ENCODE measurements at places on chromosomes 6 and 20. TPM values are rescaled to one million over a fixed set of nuclear protein-coding genes. Genes with fewer than 3 reads are reported as not detected.

DNA sequence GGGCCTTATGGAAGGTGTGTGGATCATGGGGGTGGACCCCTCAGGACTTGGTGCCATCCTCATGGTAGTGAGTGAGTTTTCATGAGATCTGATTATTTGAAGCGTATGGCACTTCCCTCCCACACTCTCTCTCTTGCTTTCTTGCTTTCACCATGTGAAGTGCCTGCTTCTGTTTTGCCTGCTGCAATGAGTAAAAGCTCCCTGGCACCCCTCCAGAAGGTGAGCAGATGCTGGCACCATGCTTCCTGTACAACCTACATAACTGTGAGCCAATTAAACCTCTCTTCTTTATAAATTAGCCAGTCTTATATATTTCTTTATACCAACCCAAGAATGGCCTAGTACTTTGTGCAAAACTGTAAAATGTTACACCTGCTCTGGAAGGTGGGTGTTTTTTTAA is 396.8 kb upstream of the HS3ST5 start:
- DNase-seq = no peak

GRCh38 chr6:121879149-121879548 is 443.7 kb downstream of the GJA1 start:
- DNase-seq = no peak

DNA sequence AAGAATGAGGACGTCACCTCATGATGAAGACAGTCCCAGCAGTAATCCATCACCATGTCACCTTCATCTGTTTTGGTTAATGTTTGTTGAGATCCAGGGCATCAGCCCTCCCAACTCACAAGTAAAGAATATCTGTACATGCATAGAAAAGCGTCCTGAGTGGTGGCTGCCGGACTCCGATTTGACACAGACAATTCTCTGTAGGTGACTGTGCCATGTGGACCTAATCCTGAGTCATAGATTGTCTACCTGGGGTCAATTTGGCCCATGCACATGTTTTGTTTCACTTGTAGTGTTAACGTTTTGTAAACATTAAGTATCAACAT is 168.4 kb upstream of the UST start:
- no peak for DNase-seq

GRCh38 chr20:8589956-8590355 is 457.9 kb downstream of the PLCB1 start:
- no peak for DNase-seq

DNA sequence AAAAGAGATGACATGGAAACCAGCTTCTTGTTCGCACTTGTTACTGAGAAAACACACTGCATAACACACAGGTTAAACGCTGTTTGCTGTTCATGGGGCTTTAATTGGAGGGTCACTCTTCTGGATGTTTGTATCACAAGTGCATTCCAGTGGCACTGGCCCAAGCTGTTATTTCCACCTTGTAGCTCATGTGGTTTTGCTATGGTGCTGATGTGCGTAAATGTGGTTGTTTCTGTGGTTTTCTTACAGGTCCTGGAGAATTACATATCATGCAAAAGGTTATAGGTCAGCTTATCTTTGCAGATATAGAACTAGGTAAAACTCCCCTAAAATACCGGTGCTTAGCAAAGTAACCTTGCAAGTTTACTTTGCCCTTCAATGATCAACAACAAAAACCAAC is 89.3 kb upstream of the AHI1 start:
- no peak for DNase-seq

DNA sequence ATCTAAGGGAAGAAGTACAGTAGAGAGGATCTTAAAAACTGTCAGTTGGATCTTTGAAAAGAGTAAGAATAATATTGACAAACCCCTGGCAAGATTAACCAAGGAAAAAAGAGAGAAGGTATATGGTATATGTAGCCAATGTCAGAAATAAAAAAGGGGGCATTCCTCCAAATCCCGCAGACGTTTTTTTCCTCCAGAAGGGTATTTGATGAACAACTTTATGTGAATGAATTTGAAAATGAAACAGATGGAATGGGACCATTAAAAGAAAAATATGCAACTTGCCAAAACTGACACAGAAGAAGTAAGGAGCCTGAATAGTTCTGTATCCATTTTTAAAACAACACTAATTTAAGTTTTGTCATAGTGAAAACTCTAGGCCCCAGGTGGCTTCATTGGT is 35.7 kb downstream of the GFRA4 start:
- no peak for DNase-seq

GRCh38 chr6:115411756-115412155 is 648.9 kb downstream of the FRK start:
- no peak for DNase-seq

GRCh38 chr6:7085911-7086310 is 21.9 kb upstream of the RREB1 start:
- DNase-seq = peak; percentile 65

DNA sequence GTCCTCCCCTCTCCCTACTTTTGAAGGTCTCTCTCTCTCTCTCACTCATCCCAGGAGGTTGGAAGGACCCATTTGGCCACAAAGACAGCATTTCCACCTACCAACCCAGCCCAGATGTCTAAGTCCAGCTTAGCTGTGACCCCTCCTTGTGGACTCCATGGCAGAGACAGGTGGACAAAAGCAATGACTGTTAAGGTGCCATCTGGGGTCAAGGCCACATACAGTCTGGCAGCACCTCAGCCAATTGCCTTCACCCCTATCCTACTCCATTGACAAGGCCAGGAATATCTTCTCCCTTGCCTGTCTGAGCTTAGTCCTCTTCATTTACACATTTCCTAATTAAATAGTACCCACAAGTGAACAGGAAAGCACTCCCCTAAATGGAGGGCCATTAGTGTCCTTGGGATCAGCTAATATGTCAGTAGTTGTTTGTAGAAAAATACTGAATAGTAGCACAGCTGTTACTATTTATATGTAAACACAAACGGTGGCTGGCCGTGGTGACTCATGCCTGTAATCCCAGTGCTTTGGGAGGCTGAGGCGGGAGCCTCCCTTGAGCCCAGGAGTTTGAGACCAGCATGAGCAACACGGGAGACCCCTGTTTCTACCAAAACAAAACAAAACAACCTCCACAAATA is 28.8 kb downstream of the GCM1 start:
- DNase-seq = no peak

DNA sequence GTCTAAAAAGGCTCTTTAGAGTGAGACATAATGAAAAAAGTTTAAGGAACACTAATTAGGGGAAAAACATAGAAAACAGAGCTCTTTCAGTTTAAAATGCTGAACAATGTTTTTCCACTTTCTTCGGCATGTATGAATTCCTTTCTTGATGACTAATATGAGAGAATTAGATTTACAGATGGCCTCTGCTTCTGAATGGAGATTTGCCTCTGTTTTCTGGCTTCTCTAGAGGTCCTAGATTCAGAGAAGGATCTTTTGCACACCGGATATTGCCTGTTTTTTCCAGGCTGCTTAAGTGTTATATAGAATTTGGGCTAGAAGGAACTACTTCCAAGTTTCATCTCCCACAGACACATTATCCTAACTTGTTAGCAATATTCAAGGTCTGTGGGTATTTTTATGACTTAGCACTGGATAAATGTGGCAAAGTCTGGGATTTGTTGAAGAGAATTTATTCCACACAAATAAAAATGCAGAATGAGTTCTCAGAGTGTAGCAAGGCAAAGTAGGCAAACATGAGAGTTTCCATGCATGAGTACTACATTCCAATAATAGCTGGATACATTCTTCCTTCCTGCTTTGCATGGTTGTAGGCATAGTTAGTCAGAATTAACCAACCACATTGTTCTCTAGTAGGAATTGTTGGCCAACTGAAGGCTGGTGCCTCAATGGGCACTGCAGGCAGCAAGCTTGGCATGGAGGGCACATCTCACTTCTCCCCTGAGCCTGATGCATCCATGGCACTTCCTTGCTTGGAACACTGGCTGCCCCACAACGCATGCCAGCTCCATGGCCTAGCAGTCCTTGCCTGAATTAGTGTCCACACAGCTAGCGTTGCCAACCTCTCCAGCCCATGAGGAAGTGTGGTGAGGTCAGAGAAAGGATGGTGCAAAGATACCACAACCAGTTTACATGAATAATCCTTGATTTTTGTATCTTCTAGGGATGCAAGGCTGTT is 224.2 kb downstream of the CLIC5 start:
- DNase-seq = no peak

- no peak for DNase-seq
Measured at GRCh38 chr20:23282546-23282945, 68.0 kb upstream of the NXT1 start.

GRCh38 chr20:7031222-7031621 is 263.7 kb downstream of the BMP2 start:
- no peak for DNase-seq

- DNase-seq = no peak
Measured at GRCh38 chr20:8183526-8183925, 51.5 kb downstream of the PLCB1 start.

DNA sequence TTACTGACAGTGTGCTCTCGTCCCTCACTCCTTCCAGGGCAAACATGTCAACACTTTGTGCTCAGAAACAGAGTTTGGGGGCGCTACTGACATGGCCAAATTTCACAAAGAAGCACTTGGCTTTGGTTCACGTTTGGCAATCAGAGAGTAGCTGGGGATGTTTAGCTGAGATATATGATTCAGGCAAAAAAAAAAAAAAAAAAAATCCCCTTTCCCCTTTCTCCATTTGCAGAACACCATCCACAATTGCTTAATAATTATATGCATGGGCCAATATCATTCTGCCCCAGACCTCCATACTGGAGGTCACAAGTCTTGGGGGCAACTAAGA is 128.4 kb upstream of the ADGRF1 start:
- no peak for DNase-seq

GRCh38 chr20:38091441-38092216 is 58.1 kb downstream of the RPRD1B start:
- no peak for DNase-seq

- DNase-seq = no peak
Measured at GRCh38 chr6:711925-712324, 19.0 kb upstream of the EXOC2 start.

- DNase-seq = no peak
Measured at GRCh38 chr6:27263886-27264285, 16.4 kb downstream of the PRSS16 start.

DNA sequence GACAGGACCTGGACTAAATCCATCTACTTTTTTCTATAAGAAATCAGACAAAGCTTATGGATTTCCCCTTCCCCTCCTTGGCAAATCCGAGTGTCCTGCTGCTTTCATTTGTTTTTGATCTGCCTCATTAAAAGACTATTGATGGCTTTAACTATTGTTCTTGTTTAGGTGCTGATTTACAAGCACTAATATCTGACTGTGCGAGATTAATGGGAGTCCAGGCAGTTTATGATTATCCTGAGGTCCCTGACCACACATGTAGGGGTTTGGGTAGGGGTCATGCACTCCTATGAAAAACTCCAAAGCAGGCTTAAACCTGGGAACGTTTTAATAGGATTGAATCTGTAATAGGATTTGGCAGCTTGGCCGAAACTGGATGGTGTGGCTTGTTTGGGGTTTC is 317.5 kb upstream of the POU3F2 start:
- no peak for DNase-seq

The KIF6 gene
- 2.4 TPM for polyA plus RNA-seq

The C6orf163 gene
- polyA plus RNA-seq = 2.1 TPM

The GINS1 gene
- polyA plus RNA-seq = 14.8 TPM

The DEF6 gene
- 6.7 TPM for polyA plus RNA-seq

The NR2E1 gene
- not detected for polyA plus RNA-seq

The ZNF76 gene
- 61.2 TPM for polyA plus RNA-seq

The LTA gene
- 0.27 TPM for polyA plus RNA-seq
